Activated naive CD8-positive, alpha-beta T cell treated with anti-CD3 and anti-CD28 coated beads, Interleukin-2, amount 50 U/mL, for 24 hours (primary cell): ENCODE measurements at places on chromosomes 1 and 21.

DNA sequence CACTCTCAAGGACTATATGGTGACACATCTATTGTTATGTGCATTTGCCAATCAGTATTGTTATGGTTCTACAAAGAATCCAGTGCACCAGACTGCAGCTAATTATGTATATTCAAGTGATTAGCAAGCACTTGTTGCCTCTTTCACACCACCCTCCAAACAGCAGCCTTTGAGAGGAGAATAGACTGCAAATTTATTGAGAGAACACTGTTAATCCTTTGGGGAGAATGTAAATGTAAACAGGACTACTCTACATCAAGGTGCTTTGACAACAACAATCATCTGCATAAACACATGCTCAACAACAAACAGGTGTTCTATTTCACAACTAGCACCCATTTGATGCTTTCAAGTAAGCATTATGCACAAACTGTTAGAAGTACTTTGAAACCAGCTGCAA lies 117.4 kb downstream of the AKT3 start:
- H3K27me3 ChIP-seq, result no peaks in the 10 kb centered on the region
- no peak overlapping the region for H3K27ac ChIP-seq
- no peak for DNase-seq

DNA sequence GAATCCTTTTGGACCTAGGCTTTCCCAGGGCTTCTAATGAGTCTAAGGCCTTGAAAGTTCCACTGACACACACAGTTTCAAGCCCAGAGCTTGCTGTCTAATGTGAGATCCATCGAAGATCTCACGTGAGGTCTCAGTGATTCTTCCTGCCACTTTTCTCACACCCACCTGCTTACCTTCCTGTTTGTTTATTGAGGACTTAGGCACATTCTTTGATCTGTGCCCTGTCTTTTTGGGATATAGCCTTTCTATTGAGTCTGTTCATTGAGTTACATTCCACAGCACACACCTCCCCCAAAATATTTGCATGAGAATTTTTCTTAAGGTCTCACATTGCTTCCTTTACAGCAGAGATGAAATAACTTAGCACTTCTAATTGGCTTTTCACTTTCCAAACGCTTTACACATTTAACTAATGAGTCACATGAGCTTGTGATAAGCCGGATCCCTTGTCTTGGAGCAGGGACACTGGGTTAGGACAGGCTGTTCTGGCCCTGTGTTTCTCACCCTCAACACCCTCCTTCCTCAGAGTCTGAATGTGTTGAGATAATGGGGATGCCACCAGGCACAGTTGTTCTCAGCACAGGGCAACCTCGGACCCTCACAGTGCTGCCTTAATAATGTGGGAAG lies 288.3 kb downstream of the TM2D1 start:
- no peak for DNase-seq
- H3K4me1 ChIP-seq, result no peaks in the 10 kb centered on the region
- no peak overlapping the region for H3K27ac ChIP-seq
- H3K27me3 ChIP-seq, result no peaks in the 10 kb centered on the region
- no peak overlapping the region for H3K4me3 ChIP-seq

DNA sequence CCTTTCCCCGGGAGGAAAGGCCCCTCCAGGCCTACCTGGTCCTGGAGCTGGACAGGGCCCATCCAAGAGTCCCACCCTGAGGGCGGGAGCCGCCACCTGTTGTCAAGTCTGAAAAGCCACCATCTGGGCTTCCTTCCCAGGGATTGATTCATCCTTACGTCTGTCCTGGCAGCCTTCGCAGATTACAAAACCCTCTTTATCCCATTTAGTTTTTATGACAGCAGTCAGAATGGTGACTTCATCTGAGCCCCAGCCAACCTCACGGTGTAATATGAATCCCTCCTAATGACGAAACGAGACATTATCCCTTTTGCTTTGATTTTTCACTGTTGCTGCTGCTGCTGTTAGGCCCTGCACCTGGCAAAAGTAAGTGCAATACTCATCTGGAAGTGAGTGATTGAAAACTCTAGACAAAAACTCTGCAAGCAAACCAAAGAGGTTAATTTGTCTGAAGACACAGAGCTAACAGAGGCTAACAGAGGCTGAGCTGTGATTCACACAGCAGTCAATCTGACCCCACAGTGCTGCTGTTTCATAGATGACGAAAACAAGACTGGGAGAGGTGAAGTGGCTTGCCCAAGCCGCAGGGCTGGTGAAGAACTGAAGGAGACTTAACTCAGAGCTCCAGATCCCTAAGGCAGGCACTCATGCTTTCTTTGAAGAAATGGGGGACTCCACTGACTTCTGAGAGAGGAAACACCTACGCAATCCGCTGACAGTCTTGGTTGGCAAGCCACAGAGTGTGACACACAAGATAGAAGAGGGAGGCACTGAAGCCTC lies 30.0 kb upstream of the S100A7 start:
- H3K27me3 ChIP-seq, result peaks cover 9% of the 10 kb centered on the region
- no peaks in the 10 kb centered on the region for H3K36me3 ChIP-seq
- no peak overlapping the region for H3K4me3 ChIP-seq
- DNase-seq, result no peak
- no peaks in the 10 kb centered on the region for H3K4me1 ChIP-seq

DNA sequence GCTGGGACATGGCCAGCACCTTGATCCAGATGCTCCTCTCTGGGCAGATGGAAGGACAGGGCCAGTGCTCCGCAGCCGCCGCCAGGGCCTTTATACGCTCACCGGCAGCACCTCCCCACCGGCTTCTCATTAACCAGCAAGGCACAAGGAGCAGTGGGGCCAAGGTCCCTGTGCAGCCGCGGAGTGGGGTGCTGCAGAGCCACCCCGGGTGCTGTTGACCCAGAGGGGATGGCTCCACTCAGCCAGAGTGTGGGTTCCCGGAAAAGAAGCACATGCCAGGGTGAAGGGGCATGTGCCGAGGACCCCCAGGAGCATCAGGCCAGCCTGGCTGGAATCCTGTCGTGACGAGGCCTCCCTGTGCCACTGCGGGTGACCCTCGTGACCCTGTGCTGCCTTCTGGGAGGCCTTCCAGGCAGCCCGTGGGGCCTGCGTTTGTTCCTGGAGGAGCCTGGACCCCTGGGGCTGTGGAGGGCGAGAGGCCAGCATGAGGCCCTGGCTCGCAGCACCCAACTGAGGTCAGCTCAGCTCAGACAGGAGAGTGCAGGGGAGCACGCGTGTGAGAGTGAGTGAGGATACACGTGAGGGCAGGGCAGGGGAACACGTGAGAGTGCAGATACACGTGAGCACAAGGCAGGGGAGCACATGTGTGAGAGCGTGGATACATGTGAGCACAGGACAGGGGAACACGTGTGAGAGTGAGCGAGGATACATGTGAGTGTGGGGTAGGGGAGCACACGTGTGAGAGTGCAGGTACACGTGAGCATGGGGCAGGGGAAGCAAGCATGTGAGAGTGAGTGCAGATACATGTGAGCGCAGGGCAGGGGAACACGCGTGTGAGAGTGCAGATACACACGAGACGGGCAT lies at the start of gene FTCD:
FTCD (minus strand) TSS at position 66 of the 864 bp plus-strand sequence; CDS start at position 10, 56 bp downstream.
- no peak for DNase-seq
- no peaks in the 10 kb centered on the region for H3K36me3 ChIP-seq
- no peak within 1 kb of the TSS for H3K27ac ChIP-seq
- H3K4me3 ChIP-seq, result no peak within 1 kb of the TSS
- H3K4me1 ChIP-seq, result no peaks in the 10 kb centered on the region
- no peaks in the 10 kb centered on the region for H3K27me3 ChIP-seq

- no peaks in the 10 kb centered on the region for H3K27me3 ChIP-seq
- no peak overlapping the region for H3K4me3 ChIP-seq
- no peak for DNase-seq
- no peaks in the 10 kb centered on the region for H3K36me3 ChIP-seq
- no peaks in the 10 kb centered on the region for H3K4me1 ChIP-seq
Measured at GRCh38 chr1:188363943-188364342, 1535.2 kb downstream of the PLA2G4A start.

GRCh38 chr1:241442686-241443085 lies 76.9 kb downstream of the FH start:
- no peaks in the 10 kb centered on the region for H3K36me3 ChIP-seq
- H3K27me3 ChIP-seq, result peaks cover 3% of the 10 kb centered on the region
- no peak for DNase-seq
- H3K27ac ChIP-seq, result no peak overlapping the region

DNA sequence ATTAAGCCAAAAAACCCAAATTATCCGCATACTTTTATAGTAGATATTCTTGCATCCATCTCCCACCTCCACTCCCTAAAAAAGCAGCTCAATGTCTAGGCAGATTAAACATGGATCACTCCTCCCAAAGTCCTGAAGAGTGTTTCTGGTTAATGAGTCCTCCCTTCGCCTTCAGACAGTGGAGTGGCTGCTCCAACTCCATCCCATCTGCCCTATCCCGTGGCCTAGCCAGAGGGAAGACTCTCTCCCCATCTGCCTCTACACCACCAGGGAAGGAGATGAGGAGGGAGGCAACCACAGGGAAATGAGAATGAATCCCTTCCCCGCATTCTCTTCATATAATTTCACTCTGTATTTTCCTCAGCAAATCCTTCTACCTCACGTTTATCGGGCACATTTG lies 103.8 kb downstream of the SLC45A1 start:
- no peaks in the 10 kb centered on the region for H3K27me3 ChIP-seq
- H3K36me3 ChIP-seq, result peaks cover 19% of the 10 kb centered on the region
- no peak overlapping the region for H3K4me3 ChIP-seq

GRCh38 chr1:89812992-89813391 lies 7.8 kb upstream of the LRRC8D start:
- peaks cover 19% of the 10 kb centered on the region for H3K4me1 ChIP-seq
- H3K36me3 ChIP-seq, result no peaks in the 10 kb centered on the region
- H3K4me3 ChIP-seq, result no peak overlapping the region
- no peak overlapping the region for H3K27ac ChIP-seq
- peaks cover 6% of the 10 kb centered on the region for H3K27me3 ChIP-seq

DNA sequence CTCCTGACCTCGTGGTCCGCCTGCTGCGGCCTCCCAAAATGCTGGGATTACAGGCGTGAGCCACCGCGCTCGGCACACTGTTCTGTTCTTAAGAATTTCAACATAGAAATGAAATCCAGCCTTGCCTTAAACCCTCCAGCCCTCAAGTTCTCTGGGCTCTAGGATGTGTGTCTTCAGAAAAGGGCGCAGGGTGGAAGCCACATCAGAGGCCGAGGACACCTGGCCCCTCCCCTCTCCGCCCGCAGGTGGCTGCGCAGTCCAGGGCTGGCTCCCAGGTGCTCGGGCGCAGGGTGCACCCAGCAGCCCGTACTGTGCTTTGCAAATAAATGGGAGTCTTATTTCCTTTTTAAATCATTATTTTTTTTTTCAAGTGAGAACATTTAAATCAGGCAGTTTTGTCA lies 2.0 kb upstream of the C1orf174 start:
- DNase-seq, result no peak
- H3K4me1 ChIP-seq, result peaks cover 49% of the 10 kb centered on the region
- H3K4me3 ChIP-seq, result peak overlapping the region; percentile 87
- H3K27me3 ChIP-seq, result no peaks in the 10 kb centered on the region
- H3K36me3 ChIP-seq, result peaks cover 14% of the 10 kb centered on the region
- peak overlapping the region; percentile 46 for H3K27ac ChIP-seq

GRCh38 chr1:211082824-211083223 lies 51.1 kb downstream of the KCNH1 start:
- no peak overlapping the region for H3K27ac ChIP-seq
- H3K27me3 ChIP-seq, result peaks cover 4% of the 10 kb centered on the region
- no peak for DNase-seq

- no peak overlapping the region for H3K27ac ChIP-seq
- H3K36me3 ChIP-seq, result peaks cover 4% of the 10 kb centered on the region
- peaks cover 4% of the 10 kb centered on the region for H3K27me3 ChIP-seq
- H3K4me1 ChIP-seq, result peaks cover 35% of the 10 kb centered on the region
- DNase-seq, result no peak
- H3K4me3 ChIP-seq, result no peak overlapping the region
Measured at GRCh38 chr1:244326757-244327156, 125.0 kb downstream of the ADSS2 start.

GRCh38 chr1:58896246-58897183 lies 112.7 kb upstream of the JUN start:
- H3K4me3 ChIP-seq, result no peak overlapping the region
- no peak overlapping the region for H3K27ac ChIP-seq
- peaks cover 14% of the 10 kb centered on the region for H3K4me1 ChIP-seq

- no peak overlapping the region for H3K27ac ChIP-seq
- H3K4me1 ChIP-seq, result peaks cover 2% of the 10 kb centered on the region
- H3K27me3 ChIP-seq, result peaks cover 16% of the 10 kb centered on the region
- no peak overlapping the region for H3K4me3 ChIP-seq
- H3K36me3 ChIP-seq, result no peaks in the 10 kb centered on the region
Measured at GRCh38 chr1:84069236-84069845, 70.4 kb upstream of the TTLL7 start.

DNA sequence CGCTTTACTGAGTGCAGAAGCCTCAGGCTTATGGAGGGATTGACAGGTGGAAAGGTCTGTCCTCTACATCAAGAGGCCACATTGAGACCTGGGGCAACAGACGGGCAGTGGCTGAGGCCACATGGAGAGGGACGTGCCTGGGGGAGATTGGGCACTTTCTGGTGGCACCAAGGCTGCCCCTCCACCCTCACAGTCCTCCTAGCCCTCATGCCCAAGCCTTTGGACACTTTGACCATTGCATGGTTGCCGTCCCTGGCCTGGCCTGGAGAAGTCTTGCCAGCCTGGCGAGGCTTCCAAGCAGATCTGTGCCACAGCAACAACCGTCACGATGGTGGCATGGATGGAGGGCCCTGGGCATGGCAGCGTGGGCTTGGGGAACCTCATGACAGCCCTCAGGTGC lies 192.1 kb upstream of the VAMP3 start:
- no peak for DNase-seq
- no peak overlapping the region for H3K27ac ChIP-seq
- no peaks in the 10 kb centered on the region for H3K4me1 ChIP-seq
- H3K27me3 ChIP-seq, result peaks cover 3% of the 10 kb centered on the region
- no peak overlapping the region for H3K4me3 ChIP-seq

DNA sequence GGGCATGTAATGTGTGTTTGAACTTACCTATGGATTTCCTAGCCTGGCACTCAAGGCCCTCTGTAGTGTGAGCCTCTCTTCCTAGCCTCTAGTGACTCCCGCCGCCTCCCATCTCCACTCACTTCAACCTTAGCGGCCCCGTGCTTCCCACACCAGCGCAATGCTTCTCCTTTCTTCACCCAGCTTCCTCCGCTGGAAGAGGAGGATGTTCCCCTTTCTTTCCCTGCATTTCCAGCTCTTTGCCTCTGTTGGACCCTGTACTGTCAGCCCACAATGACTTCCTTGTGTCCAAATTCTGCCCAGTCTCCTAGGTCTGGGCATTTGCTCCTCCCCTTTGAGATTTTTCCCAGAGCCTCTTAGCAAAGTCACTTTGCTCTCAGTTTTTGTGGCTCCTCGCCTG lies 138.1 kb upstream of the IRF2BP2 start:
- no peaks in the 10 kb centered on the region for H3K27me3 ChIP-seq
- no peak for DNase-seq
- no peak overlapping the region for H3K27ac ChIP-seq
- H3K4me3 ChIP-seq, result no peak overlapping the region
- H3K4me1 ChIP-seq, result no peaks in the 10 kb centered on the region
- H3K36me3 ChIP-seq, result no peaks in the 10 kb centered on the region

GRCh38 chr1:232524056-232524455 lies 105.9 kb downstream of the SIPA1L2 start:
- no peak for DNase-seq
- H3K36me3 ChIP-seq, result no peaks in the 10 kb centered on the region
- no peak overlapping the region for H3K4me3 ChIP-seq
- H3K27me3 ChIP-seq, result peaks cover 7% of the 10 kb centered on the region
- H3K4me1 ChIP-seq, result peaks cover 12% of the 10 kb centered on the region
- no peak overlapping the region for H3K27ac ChIP-seq
